Upper lobe of right lung (tissue), 1 donor: ENCODE measurements at places on chromosomes 12 and 14. TPM values are rescaled to one million over a fixed set of nuclear protein-coding genes. Genes with fewer than 3 reads are reported as not detected.

- H3K27ac ChIP-seq, result peak overlapping the region; percentile 32
- H3K27me3 ChIP-seq, result no peaks in the 10 kb centered on the region
- DNase-seq, result no peak
- no peak overlapping the region for H3K4me3 ChIP-seq
Measured at GRCh38 chr12:46402451-46402850, 29.9 kb upstream of the SLC38A2 start.

DNA sequence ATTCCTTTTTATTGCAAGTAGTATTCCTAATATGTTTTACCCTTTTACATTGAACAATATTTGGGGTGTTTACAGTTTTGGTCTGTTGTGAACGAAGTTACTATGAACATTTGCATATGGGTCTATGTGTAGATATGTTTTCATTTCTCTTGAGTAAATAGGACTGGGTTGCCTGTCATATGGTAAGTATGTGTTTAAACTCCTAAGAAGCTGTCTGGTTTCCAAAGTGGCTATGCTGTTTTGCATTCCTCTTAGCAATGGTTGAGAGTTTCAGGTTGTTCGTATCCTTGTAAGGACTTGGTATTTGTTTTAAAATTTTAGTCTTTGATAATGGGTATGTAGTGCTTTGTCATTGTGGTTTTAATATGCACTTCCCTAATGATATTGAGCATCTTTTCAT is 6.3 kb downstream of the METAP2 start:
- DNase-seq, result no peak
- H3K4me1 ChIP-seq, result peaks cover 35% of the 10 kb centered on the region
- peaks cover 63% of the 10 kb centered on the region for H3K36me3 ChIP-seq
- H3K4me3 ChIP-seq, result no peak overlapping the region
- H3K27me3 ChIP-seq, result no peaks in the 10 kb centered on the region
- no peak overlapping the region for H3K27ac ChIP-seq

The SERPINA1 gene
- 1,017 TPM for total RNA-seq

The EML1 gene
- 42.2 TPM for total RNA-seq
